ENCODE measurements at places on chromosomes 2 and 18.

- no peak for DNase-seq
These were observed 10.3 kb upstream of the PXDN start for GRCh38 chr2:1754461-1755170.

GRCh38 chr18:3966642-3967358 lies 488.3 kb downstream of the DLGAP1 start:
- no peak for DNase-seq

- DNase-seq, result no peak
These were observed 44.5 kb upstream of the CXCR4 start for GRCh38 chr2:136162438-136162837.

DNA sequence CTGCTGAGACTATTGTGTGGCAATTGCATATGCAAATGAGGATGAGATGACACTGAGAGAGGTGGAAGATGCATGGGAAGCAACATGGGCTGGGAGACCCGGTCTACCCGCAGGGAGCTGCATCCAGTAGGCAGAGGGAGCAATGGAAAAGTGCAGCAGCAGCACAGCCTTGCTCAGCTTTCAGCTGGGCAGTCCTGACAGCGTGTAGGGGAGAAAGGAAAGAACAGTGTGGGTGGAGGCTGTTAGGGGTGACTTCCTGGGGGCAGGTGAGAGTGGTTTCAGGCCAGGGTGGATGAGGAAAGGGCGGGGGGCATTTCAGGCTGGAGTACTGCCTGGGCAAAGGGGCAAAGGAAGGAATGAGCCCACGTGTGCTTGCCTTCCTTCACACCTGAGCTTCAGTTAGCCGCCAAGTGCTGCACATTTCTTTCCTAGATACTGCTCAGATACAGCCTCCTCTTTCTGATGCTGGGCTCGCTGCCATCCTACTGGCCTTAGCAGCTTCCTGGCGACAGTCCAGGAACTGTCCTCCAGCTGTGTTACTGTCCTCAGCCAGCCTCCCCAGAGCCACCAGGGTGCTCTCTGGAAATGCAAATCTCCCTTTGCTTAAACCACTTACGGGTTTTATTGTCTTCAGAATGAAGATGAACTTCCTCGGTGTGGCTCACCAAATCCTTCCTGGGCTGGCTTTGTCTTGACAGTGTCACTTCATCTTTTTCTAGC lies 276.3 kb downstream of the TSN start:
- DNase-seq, result no peak

DNA sequence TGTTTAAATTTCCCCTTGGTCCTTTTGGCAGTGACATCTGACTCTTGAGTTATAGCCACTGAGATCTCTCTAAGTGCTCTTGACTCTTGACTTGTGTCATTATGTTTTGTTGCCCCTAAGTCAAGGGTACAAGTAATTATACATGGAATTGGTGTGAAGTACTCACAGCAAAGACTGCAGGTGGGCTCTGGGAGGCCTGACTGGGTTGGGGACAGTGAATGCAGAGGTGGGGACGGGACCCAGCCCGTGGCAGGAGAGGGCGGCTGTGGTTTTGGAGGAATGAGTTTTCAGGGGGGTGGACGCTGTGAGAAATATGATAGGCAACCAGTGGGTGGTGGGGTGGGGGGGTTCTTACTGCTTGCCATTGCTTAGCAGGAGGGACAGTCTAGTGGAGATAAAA lies 97.8 kb downstream of the NCK2 start:
- DNase-seq, result no peak

DNA sequence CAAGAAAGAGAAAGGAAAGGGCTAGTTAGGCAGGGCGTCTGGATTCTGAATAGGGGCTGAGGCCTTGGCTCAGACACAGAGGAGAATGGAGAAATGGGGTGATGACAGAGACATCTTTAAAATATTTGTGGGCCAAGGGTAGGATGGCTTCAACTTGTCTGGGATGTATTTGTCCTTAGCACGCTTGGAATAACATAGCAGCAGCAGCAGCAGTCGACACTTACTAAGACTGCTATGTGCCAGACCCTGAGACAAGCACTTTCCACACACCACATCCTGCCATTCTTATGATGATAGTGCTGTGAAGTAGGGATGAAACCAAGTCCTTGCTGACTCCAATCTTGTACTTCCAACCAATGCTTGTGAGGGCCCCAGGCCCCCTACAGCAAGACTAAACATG lies 2.6 kb downstream of the IL1RL1 start:
- no peak for DNase-seq

DNA sequence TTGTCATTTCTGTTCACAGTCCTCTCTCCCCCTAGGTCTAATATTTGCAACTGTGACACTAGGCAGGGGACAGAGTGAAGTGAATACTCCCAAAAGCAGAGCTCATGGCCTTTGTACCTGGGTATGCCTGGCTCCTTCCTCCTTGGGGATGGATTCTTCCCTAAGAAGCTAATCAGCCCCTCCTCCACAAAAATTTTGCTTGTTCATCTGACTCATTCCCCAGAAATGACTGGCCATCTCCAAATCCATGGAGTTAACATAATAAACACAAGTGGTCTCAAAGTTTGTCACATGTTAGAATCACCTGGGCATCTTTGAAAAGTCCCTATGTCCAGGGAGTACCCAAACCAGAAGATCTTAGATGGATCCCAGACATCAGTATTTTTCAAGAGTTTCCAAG lies 65.3 kb downstream of the SUCLG1 start:
- DNase-seq, result no peak

- DNase-seq, result no peak
These were observed 74.4 kb upstream of the TRIB2 start for GRCh38 chr2:12642332-12642731.

- no peak for DNase-seq
These were observed 28.4 kb upstream of the PUM2 start for GRCh38 chr2:20378891-20379519.

DNA sequence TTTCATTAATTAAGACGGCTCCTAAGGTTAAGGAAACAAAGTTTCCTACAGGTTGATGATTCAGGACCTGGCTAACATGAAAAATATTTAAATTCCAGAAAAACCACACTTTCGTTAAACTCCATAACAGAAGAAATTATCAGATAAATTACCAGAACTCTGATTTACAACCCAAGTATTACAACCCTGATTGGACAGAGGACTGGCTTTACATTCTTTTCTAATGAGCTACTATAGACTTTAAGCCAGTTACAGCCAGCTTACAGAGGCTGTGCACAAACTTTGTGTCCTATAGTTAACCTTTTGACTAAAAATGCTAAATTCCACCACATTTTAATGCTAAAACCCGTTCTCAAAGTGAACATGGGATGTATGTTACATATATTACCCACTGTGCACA lies 458.6 kb downstream of the KCNJ3 start:
- DNase-seq, result no peak

DNA sequence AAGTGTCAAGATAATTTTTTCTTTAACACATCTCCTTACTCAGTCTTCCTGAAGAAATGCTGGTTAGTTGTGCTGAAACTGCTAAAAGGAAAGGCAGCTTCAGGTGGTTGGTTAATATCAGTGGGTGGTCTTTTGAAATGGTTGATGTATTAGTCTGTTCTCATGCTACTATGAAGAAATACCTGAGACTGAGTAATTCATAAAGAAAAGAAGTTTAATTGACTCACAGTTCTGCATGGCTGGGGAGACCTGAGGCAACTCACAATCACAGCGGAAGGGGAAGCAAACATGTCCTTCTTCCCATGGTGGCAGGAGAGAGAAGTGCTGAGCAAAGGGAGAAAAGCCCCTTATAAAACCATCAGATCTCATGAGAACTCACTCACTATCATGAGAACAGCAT lies 125.9 kb upstream of the CYRIA start:
- DNase-seq, result no peak

DNA sequence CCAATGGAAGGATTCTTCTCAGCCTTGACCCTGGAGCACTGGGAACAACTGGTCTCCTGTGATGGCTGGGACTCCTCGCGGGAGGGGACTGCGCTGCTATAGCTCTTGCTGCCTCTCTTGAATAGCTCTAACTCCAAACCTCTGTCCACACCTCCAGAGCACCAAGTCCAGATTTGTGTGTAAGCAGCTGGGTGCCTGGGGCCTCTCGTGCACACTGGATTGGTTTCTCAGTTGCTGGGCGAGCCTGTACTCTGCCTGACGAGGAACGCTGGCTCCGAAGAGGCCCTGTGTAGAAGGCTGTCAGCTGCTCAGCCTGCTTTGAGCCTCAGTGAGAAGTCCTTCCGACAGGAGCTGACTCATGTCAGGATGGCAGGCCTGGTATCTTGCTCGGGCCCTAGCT lies 28.8 kb downstream of the LIPG start:
- DNase-seq, result no peak

DNA sequence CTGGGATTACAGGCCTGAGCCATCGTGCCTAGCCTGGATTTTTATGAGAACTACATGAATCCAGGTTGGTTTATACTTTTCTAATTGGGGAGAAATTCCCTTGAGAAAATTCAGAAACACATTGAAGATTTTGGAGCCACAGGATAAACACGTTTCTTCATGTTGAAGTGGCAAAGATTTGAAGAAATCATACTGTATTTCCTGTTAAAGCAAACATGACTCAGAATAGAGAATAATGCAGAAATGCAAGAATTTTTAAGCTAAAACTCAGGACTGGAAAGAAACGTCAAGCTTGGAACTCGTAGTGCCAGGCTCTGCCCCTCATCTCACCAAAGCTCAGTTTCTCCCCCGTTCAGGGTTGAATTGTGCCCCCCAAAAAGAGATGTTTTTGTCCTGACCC lies 32.1 kb upstream of the TAF1B start:
- no peak for DNase-seq

- no peak for DNase-seq
These were observed 35.0 kb downstream of the NDC80 start for GRCh38 chr18:2606335-2606734.

GRCh38 chr2:239944694-239945551 lies 80.2 kb downstream of the NDUFA10 start:
- no peak for DNase-seq

- no peak for DNase-seq
These were observed 70.9 kb downstream of the ZEB2 start for GRCh38 chr2:144449028-144449406.

- no peak for DNase-seq
These were observed at the start of gene DSC3 for GRCh38 chr18:31042406-31043181. Gene DSC3, minus strand, starts transcription at chr18:31042742. Its CDS starts 82 bp downstream, at chr18:31042660.

DNA sequence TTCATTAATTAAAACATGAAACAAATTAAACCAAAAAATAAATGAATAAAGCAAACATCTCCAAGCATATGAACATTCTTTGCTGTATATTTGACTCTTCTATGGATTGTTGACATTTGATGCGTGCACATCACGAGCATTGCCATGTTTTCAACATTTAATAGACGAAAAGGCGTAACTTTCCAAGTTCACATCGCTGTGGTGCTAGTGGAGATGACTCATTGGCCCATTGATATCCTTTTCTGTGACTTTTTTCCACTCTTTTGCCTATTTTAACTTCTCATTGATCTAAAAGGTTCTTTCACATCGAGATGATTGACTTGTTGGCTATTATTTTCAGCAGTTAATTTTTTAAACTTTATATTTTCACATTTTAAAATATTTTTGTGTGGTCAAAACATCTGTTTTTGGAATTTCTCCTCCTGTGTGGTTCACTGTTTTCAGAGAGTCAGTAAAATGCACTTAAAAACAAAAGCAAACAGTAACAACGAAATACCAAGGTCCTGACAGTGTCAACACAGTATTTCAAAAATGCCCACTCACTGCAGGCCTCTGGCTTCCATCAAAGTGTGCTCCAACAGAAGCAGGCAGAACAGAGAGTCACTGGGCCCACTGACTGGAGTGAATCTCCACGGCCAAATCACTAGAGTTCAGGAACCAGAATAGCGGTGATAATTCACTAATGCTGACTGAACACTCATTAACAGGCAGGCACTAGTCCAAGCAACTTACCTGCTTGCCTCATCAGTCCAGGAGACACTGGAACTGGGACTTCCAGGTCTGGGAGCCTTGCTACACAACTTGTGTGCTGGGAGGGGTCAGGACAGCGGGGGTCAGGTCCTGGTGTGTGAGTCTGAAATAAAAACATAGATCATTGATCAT lies 372.2 kb upstream of the SMIM21 start:
- DNase-seq, result no peak

GRCh38 chr2:127663566-127664064 lies 11.7 kb downstream of the LIMS2 start:
- DNase-seq, result no peak

- no peak for DNase-seq
These were observed 38.6 kb upstream of the SNORC start for GRCh38 chr2:232831496-232831895.

GRCh38 chr2:37664231-37664643 lies 7.2 kb downstream of the CDC42EP3 start:
- no peak for DNase-seq

DNA sequence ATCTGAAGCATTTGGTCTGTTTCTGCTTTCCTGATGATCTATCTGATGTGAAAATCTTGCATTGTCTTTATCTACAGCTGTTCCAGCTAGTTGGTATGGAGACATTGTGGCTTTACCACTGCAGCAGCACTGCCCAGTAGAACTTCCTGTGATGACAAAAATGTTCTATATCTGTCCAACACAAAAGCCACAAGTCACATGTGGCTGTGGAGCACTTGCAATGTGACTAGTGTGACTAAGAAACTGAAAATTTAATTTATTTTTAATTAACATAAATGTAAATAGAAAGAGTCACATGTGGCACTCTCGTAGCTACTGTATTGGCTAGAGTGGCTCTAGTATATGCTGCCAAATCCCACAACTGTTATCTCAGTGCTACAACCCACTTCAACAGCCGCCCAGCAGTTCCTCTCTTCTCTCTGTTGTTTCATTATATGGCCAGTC lies 425.7 kb downstream of the SETBP1 start:
- no peak for DNase-seq

GRCh38 chr18:52484977-52485376 lies 145.0 kb downstream of the DCC start:
- DNase-seq, result no peak

- DNase-seq, result no peak
These were observed 51.3 kb upstream of the EPAS1 start for GRCh38 chr2:46245869-46246268.

- DNase-seq, result no peak
These were observed 1620.4 kb upstream of the CELF4 start for GRCh38 chr18:39186008-39186407.

- DNase-seq, result no peak
These were observed 168.8 kb downstream of the TXNL1 start for GRCh38 chr18:56469582-56469981.

GRCh38 chr2:166188084-166188483 lies 60.3 kb upstream of the SCN1A start:
- no peak for DNase-seq

DNA sequence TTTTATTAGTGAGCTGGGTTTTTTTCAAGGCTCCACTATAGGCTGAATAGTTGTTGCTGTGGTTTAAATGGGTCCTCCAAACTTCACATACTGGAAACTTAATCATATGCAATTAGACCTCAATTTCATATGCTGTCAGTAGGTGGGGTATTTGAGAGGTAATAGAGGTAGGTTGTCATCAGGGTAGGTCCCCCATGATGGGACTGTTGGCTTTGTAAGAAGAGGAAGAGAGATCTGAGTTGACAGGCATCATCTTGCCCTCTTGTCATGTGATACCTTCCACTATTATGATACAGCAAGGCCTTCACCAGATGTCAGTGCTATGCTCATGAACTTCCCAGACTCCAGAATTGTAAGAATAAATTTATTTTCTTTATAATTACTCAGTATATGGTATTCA lies 819.4 kb downstream of the LRP1B start:
- DNase-seq, result no peak
